Activated CD4-positive, alpha-beta T cell treated with anti-CD3 and anti-CD28 coated beads, Interleukin-10, Interleukin-2, amounts not matched to agents 100 ng/mL and 50 ng/mL, durations not matched to agents 16 hours and 8 hours (primary cell): ENCODE measurements at places on chromosomes 3 and 15.
A peak's percentile ranks its signal among the peaks of the same experiment; 100 is the strongest.

GRCh38 chr3:133188996-133189395, 150.8 kb downstream of the TMEM108 start:
- no peak for DNase-seq

GRCh38 chr3:104816716-104817115, 550.0 kb upstream of the ALCAM start:
- DNase-seq, result no peak

GRCh38 chr15:85757939-85758654, 36.6 kb downstream of the KLHL25 start:
- no peak for DNase-seq

GRCh38 chr3:191298846-191299245, 30.3 kb upstream of the CCDC50 start:
- no peak for DNase-seq

DNA sequence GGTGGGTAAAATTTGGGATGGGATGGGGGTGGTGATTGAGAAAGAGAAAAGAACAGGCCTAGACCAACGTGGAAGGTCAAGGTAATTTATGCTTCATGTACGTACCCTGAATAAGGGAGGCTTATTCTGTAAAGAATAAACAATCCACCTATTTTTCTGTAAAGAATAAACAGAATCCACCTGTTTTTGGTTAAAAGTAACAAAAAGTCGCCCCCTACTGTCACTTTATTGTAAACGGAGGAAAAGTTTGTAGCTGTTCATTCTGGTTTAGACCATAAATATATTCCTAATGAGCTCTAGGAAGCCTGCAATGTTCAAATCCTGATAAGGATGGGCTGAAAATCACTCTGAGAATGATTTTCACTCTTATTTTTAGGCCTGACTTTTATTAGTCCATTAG, 23.5 kb upstream of the SQOR start:
- DNase-seq, result peak; percentile 27

- DNase-seq, result peak; percentile 60
Measured at GRCh38 chr3:72375237-72376076, 472.8 kb downstream of the SHQ1 start.

DNA sequence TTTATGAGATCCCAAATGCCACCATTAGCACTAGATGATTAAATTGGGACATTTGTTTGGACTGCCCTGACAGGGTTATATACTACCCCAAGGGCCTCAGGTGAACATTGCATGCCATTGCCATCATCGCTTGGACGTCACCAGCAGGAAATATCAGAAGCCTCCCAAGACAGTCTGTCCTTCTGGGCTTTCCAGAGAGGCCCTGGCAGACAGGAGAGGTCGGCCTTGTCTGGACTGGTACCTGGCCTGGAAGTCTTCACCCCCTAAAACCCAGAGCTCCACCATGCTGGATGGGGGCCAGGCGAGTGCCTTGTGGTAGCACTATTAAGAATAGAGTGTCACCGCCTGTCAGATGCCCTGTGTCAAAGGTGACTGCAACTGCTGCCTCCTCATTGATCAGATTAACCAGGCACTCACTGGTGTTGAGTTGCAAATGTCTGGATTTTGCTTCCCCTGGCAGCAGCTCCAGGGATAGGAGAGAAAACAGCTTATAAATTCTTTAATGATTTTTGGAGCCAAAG, 324.1 kb upstream of the RASGRP1 start:
- no peak for DNase-seq

GRCh38 chr15:80060356-80061006, 1.0 kb downstream of the ZFAND6 start:
- DNase-seq, result peak; percentile 43

GRCh38 chr3:47961815-47962606, 54.2 kb downstream of the MAP4 start:
- DNase-seq, result peak; percentile 29
